ENCODE measurements at places on chromosomes 2 and 18. TPM values are rescaled to one million over a fixed set of nuclear protein-coding genes. Genes with fewer than 3 reads are reported as not detected.

GRCh38 chr2:239994086-239994485, 31.1 kb downstream of the NDUFA10 start:
- no peak for DNase-seq

The SERPINB5 gene
- 0.07 TPM for total RNA-seq

DNA sequence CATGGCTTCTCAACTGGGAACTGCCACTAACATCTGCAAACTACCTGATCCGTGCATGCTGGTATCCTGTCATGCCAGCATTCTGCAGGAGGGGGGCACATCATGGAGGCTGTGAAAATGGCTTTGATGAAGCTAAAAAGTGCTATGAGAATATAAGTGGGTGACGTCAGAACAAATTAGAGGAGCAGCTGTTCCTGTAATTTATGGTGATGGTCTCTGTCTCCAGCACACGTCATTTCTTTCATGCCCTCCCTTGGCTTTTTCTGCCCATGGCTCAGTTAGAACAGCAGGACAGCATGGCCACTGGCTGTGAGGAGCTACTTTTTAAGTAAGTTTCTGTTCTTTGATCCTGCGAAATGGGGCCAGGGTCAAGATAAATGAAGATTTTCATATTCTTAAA, 466.3 kb downstream of the THSD7B start:
- no peak for DNase-seq

GRCh38 chr2:225466891-225467604, 67.5 kb downstream of the NYAP2 start:
- DNase-seq: no peak

DNA sequence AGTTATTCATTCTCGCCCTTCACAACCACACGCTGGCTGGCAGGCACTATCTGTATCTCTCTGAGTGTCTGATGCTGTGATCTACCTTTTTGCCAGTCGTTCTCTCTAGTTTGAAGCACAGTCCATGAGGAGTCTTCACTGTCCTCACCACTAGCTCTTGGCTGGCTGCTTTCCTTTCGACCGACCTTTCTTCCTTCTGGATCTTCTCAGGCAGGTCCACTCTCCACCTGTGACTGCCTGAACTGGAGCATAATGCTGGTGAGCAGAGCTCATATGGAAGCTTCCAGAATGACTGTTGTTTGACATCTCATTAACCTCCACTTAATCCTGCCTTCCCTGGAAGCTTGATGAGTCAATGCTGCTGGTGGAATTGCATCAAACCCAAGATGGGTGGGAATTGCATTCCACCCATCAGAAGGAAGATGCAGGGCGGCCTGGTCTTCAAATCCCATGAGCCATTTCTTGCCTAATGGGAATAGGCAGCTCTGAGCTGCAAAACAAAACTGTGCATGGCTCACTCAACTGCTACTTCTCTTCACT, 283.5 kb upstream of the HDAC4 start:
- no peak for DNase-seq

The LBH gene
- total RNA-seq: 3.4 TPM

GRCh38 chr2:28661589-28662001, 90.0 kb upstream of the PPP1CB start:
- peak; percentile 76 for DNase-seq

The NBAS gene
- total RNA-seq: 75.8 TPM

GRCh38 chr2:168495524-168495923, 39.5 kb downstream of the CERS6 start:
- DNase-seq: no peak

DNA sequence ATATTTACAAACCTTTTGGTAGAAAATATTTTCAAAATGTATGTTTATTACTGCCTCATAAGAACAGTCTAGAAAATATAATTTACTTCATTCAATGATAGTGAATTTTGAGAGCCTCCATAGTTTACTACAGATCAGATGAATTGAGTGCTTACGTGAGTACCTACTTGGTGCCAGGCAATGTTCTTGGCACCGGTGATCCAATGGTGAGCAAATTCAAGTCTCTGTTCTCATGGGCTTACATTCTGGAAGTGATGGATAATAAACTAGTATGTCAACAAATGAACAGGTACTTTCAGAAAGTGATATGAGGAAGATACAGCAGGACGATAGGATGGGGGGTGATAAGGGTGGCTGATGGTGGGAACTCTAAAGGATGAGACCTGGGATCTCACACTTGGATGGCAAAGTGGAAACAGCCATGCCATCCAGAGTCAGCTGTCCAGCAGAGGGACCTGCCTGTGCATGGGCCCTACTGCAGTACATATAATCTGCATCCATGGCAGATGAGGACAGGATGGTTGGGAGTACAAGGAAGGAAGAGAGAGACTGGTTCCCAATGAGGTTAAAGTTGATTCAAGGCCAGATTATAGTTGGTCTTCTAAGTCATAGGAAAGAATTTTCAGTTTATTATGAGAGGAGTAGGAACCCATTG, 277.0 kb downstream of the NEDD4L start:
- no peak for DNase-seq

The PLCL1 gene
- 4.4 TPM for total RNA-seq

The GPBAR1 gene
- 0.07 TPM for total RNA-seq

- no peak for DNase-seq
These were observed 390.7 kb downstream of the METTL4 start for GRCh38 chr18:2180586-2180985.

GRCh38 chr2:170030040-170030439, 147.9 kb upstream of the MYO3B start:
- DNase-seq: no peak

The ERMN gene
- total RNA-seq: not detected

DNA sequence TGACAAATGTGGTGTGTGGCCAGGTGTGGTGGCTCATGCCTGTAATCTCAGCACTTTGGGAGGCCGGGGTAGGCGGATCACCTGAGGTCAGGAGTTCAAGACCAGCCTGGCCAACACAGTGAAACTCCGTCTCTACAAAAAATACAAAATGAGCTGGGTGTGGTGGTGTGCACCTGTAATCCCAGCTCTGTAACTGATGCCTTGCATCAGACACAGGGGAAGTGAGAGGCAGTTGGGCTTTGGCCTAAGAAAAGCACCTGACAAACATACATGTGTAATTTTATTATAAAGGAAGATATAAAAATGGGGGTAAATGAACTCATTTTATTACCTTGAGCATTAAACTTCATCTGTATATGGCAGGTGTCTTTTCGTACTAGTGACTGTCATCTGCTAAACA, 66.7 kb upstream of the FAM136A start:
- no peak for DNase-seq

DNA sequence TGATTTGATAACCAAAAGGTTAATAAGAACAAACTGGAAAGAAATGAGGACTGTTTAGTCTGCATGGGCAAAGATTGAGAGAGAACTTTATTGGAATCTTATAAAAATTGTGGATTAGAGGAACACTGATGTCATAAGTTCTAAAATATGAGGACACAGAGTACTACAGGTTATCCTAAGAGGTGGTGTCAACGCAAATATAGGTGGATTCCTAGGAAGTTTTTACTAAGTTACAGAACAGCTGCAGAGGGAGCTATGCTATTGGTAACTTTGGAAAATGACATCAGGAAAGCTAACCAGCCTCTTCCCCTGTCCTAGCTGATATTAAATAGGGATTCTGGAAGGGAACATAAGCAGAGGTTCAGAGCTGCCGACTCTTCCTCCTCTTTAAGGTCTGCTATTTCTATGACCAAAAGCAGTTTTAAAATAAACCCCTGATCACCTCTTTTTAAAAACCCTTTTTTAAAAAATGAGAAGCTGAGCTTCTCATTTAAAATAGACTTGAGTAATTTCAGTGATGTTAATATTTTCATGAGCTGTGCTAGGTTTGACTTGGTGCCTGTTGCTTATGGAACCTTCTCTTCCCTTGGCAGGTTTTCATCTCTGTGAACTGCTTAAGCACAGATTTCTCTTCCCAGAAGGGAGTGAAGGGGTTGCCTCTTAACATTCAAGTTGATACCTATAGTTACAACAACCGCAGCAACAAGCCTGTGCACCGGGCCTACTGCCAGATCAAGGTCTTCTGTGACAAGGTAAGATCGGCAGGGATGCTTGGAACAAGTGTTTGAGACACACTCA, 34.2 kb downstream of the GRHL1 start:
- no peak for DNase-seq

DNA sequence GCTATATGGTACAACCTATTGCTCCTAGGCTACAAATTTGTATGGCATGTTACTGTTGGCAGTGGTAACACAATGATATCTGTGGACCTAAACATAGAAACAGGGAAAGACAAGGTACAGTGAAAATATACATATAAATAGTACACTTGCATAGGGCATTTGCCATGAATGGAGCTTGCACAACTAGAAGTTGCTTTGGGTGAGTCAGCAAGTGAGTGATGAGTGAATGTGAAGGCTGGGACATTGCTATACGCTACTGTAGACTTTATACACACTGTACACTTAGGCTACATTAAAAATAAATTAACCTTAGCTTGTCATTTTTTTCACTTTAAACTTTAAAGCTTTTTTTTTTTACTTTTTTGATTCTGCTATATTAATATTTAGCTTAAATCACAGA, 500.0 kb upstream of the SETBP1 start:
- no peak for DNase-seq

GRCh38 chr2:72738096-72738495, 87.7 kb downstream of the EXOC6B start:
- DNase-seq: no peak

The ICOS gene
- total RNA-seq: not detected

The TBR1 gene
- total RNA-seq: 0.04 TPM

DNA sequence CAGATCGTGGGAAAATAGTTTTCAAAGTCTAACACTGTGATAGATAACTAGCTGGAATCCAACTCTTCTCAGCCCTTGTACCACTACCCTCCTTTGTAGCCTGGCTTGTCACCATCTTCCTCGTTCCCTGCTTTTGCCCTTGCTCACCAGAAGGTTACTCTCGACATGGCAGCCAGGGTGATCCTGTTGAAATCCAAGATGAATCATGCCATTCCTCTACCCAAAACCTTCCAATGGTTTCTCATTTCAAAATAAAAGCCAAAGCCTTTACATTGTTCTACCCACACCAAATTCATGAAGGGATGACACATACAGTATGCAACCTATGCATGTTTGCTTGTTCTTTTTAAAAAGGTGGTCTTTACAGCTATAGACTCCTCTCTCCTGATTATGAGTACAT, 45.7 kb downstream of the STAT4 start:
- DNase-seq: no peak

- no peak for DNase-seq
These were observed 1057.8 kb upstream of the CDH2 start for GRCh38 chr18:29234751-29235150.

DNA sequence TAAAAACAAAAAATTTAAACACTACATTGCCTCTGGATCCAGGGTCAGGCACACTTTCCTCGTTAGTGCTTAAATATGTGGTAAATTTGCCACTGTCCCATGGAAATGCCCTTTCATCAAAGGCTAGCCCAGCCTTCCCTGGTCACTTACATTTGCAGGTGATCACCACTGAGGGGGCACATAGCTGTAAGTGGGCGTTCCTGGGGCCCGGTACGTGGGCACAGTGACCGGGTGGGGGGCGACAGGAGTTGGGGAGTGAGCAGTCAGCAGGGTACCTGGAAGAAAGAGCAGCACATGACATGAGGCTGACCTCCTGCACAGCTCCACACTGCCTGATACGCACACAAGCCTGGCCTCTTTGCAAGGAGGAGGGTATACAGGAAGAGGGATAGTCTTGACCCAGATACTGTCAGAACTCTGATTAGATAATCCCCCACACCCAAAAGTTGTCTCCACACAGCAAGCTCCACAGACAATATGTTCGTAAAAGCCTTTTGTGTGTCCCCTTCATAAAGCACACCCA, 40.5 kb downstream of the FAM168B start:
- no peak for DNase-seq

DNA sequence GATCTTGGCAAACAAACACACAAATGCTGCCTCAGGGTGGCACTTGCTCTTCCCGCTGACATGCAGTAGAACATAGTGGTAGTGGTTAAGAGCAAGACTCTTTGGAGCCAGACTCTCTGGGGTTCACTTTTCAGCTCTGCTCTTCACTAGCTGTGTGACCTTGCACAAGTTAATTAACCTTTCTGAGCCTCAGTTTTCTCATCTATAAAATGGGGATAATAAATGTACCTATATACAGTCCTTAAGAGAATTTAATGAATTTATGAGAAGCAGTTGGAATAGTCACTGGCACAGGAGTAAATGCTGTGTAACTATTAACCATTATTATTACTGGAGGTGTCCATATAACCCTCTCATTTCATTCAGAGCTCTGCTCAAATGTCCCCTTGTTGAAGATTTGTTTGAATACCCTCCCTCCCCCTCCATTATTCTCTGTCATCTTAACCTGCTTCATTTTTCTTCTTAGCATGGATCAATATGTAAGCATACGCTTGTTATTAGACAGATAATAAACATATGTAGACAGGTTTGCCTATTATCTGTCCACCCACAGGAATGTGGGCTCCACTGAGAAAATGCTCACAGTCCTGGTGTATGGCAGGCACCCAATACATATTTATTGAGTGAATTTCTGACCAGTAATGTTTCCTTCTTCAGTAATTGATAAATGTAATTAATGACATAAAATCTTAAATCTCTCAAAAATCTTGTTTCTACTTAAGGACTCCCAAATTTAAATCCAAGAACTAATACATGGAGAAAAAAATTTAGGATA, 64.5 kb downstream of the TSPYL6 start:
- no peak for DNase-seq

The SLC8A1 gene
- total RNA-seq: 12.5 TPM

- no peak for DNase-seq
These were observed 14.8 kb upstream of the PSD4 start for GRCh38 chr2:113158884-113159553.

- no peak for DNase-seq
These were observed 44.5 kb downstream of the COMMD1 start for GRCh38 chr2:61949714-61950560.

All from pulmonary artery endothelial cell (primary cell).